ENCODE measurements at places on chromosomes 2 and 18.

GRCh38 chr18:12819841-12820240 is 64.2 kb downstream of the PTPN2 start:
- no peak for DNase-seq

DNA sequence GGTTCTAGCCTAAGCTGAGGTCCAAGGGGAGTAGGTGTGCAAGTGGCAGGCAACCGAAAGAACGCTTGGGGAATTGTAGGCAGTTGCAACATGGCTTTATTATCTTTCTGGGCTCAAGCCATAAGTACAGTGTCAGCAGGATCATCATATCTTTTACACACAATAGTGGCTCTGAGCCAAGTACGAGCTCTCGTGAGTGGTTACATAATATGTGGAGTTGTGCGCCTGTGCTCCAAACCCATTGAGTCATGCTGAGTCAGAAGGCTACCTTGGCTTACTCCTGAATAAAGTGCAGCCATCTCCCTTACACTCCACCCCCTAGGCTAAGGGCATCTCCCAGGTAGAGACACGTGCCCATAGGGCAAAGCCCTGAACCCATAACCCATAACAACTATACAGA is 233.9 kb downstream of the SATB2 start:
- no peak for DNase-seq

DNA sequence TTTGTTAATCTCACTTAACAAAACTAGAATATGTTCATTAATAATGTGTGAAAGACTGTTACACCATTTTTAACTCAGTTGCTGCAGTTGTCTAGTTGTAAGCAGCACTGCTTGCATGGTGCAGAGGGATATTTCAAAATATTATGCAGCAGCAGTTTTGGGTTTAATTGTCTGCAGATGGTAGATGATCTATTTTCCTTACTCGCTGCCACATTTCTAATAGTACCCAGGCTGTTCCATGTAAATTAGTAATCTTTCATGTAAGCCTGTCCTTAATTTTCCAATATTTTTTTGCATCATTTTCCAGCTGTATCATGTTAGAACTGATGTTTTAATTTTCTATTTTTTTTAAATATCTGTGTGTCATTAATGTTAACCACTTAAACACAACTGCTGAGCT is 488.1 kb upstream of the RAB12 start:
- DNase-seq: no peak

GRCh38 chr2:165032559-165032958 is 77.2 kb upstream of the SLC38A11 start:
- no peak for DNase-seq

DNA sequence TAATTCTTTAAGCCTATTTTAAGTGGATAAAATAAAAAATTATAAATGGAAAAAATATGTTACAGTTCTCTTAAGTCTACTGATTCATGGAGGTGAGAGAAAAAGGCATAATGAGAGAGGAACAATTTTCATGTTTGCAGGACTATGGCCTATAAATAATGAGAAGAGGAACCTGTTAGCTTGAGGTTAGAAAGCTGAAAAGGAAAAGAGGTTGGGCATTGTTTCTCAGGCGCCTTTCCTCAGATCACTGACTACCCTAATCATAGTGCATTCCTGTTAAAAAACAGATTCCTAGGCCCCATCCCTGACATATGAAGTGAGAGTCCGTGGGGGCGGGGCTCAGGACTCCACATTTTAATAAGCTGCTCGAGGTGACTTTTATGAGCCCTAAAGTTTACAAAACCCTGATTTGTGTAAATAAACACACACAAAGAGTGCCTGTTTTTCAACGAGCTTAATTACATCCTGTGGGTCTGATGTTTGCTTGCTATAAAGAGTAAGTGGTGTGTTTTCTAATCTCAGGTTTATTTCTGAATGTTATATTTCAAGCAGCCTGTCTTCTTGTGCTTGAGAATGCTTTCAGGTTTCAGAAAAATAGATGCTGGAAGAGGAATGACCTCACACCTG is 335.5 kb downstream of the CLIP4 start:
- no peak for DNase-seq

- DNase-seq: peak; percentile 7
Observed at GRCh38 chr2:169933124-169933711, 106.0 kb downstream of the UBR3 start.

DNA sequence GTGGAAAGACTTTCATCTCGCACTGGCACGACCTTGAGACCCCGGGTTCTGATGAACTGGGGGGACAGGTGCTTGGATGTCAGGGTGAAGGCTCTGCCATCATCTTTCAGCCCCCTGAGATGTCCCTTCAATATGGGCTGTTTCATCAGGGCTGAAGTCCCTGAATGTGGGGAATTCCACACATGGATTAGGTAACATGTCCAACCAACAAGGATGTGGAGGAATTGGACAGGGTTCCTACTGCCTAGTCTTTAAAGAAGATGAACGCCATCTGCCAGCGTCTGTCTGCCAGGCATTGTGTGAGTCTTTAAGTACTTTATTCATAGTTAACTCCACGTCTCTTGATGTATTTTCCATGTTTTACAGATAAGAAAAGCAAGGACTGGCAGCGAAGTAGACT is 5.9 kb upstream of the GRHL1 start:
- DNase-seq: no peak

DNA sequence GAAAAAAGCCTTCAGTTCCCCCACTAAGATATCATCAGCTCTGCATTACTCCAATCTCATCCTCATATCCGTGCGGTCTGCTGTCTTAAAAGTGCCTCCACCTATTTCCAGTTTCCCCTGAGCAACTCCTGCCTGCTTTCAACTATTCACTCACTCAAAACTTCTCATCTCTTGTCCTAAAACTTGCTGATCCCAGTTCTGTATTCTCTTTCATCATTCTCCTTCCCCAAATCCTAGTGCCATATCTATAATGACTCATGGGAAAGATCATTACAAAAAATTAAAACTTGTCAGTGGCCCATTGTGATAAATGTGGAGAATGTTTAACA is 20.0 kb downstream of the ACVR1 start:
- no peak for DNase-seq

DNA sequence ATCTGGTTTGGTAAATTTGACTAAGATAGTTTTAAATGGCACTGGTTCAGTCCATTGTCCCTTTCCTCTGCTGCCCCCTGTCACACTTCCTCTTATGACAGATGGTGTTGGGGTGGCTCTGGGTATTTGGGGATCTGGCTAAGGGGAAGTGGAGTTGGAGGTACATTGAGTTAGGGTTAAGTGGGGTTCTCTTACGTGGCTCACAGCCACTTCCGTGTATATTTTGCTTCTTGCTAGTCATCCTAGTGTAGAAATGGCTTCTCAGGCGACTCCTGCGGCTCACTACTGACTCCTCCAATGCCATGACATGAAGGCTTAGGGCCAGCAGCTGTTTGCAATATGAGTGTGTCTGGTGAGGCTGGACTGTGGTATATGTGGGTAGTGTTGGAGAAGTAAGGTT is 187.0 kb downstream of the HAUS1 start:
- DNase-seq: no peak

GRCh38 chr2:88342749-88343148 is 109.7 kb downstream of the FOXI3 start:
- no peak for DNase-seq

- DNase-seq: no peak
Observed at GRCh38 chr2:217451666-217452065, 551.1 kb downstream of the TNS1 start.

GRCh38 chr2:55232863-55233657 is 572 bp downstream of the RPS27A start:
- DNase-seq: peak; percentile 5

DNA sequence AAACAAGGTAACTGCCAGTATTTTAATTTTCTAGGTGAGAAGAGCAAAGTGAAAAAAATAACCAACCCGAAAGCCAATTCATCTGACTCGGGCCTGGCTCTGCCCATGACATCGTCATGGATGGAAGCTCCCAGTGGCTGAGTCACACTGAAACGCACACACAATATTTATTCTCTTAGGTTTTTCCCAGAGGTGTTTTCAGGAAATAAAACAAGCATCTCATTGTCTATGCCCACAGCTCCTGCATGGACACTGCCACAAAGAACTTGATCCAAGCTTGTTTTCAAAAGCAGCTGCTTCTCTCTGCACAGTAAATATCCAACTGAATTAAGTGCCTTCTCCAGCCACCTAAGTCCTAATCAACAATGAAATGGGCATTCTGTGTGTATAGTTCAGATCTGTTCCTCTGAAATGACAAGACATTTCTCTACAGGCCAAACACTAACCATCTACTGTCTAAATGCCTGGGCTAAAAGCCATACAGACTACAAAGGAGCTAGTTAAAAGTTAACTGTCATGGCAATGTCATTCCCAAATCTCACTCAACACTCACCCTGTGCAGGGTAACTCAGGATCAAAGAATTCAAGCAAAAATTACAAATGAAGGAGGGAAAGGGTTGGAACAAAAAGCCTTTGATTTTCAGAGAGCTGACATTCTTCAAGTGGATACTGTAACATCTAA is 62.9 kb downstream of the RPL31 start:
- peak; percentile 42 for DNase-seq

DNA sequence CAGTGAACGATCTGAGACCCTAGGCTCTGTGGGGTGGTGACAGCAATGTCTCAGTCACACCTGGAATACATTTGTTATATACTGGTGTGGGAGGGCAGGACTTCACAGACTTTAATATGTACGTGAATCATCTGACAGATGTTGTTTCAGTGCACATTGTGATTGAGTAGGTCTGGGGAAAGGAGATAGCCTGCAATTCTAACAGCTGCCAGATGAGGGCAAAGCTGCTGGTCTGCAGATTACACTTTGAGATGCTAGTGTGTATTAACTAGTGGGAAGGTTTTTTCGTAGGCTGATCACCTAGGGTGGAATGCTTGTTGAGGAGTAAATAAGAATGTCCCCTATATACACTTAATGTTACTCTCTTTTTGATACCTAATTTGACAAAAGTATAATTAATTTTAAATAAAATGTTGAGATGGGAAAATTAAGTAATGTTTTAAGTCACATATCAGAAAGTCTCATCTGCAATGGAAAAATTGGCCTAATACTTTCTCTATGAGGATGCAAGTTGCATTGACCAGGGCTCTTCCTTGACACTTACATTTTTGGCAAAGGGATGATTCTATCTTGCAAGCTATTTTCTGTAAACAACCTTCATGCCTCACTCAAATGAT is 496.9 kb upstream of the HNMT start:
- peak; percentile 42 for DNase-seq

- DNase-seq: no peak
Observed at GRCh38 chr18:79396431-79397246, 909 bp downstream of the NFATC1 start.

DNA sequence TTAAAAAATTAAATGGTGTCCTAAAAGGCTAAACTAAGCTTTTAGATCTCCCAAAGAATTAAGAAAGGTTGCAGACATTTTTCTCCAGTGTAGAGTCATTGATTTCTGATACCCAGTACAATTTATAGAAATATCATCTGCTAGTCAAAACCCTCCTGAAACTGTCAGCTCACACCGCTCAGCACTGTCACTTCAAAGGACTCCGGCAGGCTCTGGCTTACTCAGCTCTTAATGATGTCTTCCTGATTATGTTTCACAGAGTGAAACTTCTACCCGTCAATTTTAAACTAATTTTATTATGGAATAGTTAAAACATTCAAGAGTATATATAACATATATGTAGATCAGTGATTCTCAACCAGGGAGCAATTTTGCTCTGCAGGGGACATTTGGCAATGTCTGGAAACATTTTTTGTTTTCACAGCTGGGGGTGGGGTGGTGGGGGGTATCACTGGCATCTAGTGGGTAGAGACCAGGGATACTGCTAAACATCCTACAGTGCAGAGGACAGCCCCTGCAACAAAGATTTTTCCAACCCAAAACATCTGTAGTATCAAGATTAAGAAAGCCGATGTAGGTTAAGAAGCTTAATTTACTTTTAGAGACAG is 31.6 kb downstream of the CDK15 start:
- no peak for DNase-seq

DNA sequence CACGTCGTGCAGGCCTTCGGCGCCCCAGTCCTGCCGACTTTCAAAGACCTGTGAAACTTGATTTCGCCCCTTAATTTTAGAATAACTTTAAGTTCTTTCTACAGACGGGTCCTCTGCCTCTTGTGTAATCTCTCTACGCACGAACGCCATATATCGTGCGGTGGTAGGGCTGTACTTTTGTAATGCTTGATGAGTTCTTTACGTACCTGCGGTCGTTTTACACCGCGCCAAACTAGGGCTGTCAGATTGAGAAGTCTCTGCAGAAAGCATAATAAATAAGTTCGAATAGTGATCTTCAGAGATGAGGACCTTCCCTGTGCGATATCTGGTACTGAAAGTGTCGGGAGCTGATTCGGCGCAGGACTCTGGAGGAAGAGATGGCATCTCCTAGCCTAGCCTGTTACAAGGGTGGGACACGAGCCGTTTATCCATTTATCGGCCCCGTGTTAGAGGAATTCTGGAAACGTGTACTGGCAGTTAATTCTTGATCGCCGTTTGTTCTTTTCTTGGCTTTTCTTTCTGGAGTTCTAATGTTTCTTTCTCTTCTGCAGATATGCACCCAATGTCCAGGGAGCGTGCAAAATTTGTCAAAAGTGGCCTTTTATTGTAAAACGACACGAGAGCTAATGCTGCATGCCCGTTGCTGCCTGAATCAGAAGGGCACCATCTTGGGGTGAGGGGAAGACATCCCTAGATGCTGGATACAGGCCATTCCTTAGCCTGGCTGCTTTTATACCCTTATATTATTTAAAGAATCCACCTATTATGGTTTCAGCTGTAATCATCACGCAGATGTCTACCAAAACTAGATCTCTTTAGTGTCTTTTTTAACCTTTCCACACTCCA is 781 bp upstream of the SLC5A6 start:
- no peak for DNase-seq

GRCh38 chr2:26864226-26864625 is 16.3 kb downstream of the DPYSL5 start:
- DNase-seq: no peak

DNA sequence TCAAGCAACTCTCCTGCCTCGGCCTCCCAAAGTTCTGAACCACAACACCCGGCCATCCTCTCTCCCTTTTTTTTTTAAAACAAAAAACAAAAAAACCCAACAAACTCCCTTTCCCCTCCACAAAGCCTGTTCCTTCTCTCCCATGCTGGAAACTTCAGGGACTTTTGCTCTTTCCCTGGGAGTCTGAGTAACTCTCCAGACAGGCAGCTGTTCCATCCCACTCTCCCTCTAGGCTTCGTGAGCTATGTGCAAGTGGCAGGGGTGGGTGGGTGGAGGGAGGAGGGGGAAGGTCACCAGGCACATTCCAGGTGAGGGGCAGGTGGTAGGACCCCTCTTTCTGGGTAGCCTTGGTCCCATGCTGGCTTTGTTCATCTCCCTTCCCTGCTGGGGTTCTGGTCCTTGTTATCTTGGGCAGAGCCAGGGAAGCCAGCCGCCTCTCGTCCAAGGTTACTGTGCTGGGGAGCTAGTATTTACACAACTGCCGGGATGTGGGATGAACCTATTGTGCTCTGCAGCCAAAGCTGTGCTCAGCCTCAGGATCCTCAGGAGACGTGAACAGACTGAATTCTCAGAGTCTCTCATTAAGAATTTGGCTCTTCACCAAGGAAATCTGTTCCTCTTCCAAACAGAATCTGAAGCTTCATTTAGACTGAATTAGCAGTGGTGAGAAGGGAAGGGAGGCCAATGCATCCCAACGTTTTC is 106.9 kb downstream of the LIPG start:
- DNase-seq: peak; percentile 70
